ENCODE measurements at places on chromosomes 7 and 10.

DNA sequence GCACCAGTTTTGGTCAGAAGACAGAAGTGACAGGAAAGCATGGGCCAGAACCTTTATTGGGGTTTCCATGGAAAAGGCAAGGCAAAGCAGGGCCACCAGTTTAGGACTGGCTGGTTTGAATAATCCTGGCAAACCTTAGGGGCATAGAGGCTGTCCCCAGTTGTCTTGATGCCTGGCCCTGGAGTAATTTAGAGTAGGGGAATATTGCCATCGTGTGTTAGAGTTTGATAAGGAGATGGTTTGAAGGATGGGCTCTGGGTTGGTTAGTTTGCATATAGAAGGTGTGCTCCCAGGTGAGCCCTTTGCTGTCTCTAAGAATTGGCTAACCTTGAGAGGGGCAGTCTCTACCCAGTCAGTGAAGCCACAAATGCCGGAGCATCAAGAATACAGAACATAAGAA is 79.6 kb downstream of the ZNF777 start:
- DNase-seq = no peak

DNA sequence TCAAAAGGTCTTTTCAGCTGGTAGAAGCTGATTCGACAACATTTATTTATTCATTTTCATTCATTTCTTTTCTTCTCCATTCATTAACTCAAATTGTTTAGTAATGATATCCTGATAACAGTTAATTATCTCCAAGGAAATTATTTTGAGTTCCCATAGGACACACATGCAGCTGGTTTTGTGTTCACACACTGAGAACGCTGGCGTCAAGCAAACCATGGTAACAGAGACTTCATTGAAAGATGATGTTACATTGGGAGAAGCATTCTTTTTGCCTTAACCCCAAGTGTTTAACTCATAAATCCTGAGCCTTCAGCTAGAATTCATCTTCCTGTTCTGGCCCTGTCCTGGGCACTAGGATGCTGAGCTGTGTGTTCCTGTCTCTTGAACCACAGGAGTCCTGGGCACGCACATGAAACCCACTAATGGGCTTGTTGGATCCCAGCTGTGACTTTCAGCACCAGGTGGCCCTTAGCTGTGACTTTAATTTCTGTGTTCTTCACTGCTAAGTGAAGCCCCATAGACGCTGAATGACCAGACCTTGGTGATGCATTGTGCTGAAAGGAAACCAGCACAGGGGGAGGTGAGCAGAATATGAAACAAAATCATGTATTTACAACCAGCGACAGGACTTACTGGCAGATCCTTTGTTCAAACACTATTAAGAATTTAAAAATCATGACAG is 121.5 kb upstream of the PRSS58 start:
- DNase-seq = no peak

GRCh38 chr10:36421992-36422391 is 703.4 kb upstream of the ANKRD30A start:
- DNase-seq = no peak

DNA sequence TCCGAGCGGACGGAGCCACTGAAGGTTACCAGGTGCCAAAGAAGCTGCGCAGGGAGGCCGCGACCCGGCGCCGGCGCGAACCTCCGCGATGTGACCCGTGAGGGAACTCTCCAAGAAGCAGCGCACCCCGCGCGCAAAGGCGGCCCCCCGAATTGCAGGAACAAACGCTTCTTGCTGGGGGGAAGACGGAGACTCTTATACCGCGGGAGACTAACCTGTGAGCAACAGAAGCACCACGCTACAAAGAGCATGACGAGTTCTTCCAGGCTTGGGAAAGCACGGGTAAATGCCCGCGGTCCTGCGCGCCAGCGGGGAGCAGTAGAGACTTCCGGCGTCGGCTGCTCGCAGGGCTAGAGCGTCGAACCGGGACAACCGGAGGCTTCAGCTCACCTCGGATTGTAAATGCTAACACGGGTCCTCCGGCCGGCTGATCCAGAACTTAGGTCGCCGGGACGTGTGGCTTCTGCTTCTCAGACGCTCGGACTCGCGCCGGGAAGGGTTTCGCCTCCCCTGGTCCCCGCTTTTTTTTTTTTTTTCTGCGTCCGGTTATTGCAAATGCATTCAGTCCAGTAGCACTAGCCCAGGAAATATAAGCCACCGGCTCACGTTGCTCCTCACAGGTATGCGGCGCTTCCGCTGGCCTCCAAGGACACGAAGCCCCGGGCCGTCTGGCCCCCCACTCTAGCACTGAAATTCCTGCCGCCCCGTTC is at the start of gene COA1:
TSS of gene COA1 (minus strand) at position 310 of the 710 bp plus-strand sequence. CDS start 80,909 bp downstream, outside the sequence.
- peak; percentile 93 for DNase-seq

- DNase-seq = no peak
Measured at GRCh38 chr10:78473006-78473405, 439.3 kb downstream of the RPS24 start.

- DNase-seq = no peak
Measured at GRCh38 chr10:78424723-78425122, 391.1 kb downstream of the RPS24 start.

Measured in AG10803 (cell line).